ENCODE measurements at places on chromosomes 2 and 18.

GRCh38 chr2:172091000-172091641 is 5.8 kb downstream of the DLX1 start:
- no peak for DNase-seq

GRCh38 chr18:58464104-58464625 is 164.7 kb downstream of the ALPK2 start:
- no peak for DNase-seq

DNA sequence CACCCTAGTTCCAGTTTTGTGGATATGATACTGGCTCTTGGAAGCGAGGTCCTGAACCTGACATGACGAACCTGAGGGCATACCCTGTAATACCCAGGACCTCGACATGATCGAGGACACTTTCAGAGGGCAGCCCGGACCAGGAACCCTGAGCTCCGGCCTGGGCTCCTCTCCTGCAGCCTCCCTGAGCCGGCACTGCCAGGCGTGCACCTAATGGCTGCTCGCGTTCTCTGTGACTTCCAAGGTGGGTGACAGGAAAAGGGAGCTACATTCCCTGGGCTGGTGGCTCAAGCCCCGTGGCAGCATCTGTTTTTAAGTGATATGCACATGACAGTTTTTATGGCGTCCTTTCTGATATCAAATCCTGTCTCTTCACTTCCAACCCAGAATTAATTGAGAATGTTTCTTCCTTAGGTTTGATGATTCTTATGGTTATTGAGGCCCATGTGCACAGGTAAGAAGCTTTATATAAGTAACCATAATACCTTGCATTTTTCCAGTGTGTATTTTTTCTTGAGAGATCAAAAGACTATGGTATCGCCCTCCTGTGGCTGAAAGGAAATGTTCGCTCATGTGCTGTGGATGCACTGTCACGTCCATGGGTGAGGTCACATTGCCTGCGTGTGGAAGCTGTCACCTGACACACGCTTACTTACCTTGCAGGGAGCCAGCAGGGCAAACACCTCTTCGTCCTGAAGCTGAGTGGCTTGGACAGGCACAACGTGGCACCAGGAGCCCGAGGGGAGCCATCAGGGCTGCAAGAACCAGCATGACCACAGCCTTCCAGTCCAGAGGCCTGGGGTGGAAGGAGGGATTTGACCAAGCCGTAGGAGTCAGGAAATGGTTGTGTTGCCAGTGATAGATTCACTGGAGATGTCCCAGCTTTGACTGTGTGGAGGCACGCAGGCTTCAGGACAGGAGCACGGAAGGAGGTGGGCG is 367.4 kb upstream of the MYT1L start:
- DNase-seq = no peak

- DNase-seq = no peak
Measured at GRCh38 chr2:192697880-192698279, 503.1 kb upstream of the TMEFF2 start.

GRCh38 chr2:102120701-102121159 is 21.8 kb upstream of the IL1R1 start:
- DNase-seq = no peak

- no peak for DNase-seq
Measured at GRCh38 chr2:10101491-10101890, 21.0 kb upstream of the RRM2 start.

All from stimulated activated CD4-positive, alpha-beta T cell treated with anti-CD3 and anti-CD28 coated beads, TNF-alpha, amount 100 ng/mL, for 1 hour (primary cell).